ENCODE measurements at places on chromosomes 11 and 22.

DNA sequence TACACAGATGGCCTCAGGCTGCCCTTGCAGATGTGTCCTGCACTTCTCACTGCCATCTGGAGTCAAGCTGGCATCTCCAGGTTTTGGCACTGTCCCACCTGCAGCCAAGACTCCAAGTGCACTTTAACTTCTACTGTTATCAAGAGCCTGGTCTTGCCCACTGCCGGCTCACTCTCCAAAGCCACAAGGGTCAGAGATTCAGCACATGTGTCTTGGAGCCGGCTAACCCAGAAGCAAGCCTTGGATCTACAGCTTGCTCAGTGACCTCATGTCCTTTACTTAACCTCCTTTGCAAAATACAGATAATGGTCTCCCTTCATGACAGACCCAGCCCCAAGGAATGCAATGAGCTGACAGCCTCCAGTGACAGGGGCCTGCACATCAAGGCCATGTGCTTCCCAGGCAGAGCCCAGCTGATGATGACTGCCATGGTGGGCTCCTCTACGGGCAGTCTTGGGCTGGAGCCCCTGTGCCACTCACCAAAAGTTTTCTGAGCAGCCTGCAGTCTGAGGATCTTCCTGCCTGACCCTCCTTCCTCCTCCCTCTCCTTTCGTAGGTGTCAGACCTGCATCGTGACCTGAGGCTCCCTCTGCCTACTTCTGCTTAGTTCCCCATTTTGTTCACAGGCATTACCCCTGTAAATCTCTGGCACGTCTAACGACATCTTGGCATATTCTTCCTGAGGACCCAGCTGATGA, 9.0 kb downstream of the TP53AIP1 start:
- DNase-seq = no peak

- no peak for DNase-seq
Observed at GRCh38 chr11:77753230-77753629, 67.3 kb downstream of the RSF1 start.

- DNase-seq = no peak
Observed at GRCh38 chr11:102882389-102883024, 7.7 kb upstream of the MMP12 start.

DNA sequence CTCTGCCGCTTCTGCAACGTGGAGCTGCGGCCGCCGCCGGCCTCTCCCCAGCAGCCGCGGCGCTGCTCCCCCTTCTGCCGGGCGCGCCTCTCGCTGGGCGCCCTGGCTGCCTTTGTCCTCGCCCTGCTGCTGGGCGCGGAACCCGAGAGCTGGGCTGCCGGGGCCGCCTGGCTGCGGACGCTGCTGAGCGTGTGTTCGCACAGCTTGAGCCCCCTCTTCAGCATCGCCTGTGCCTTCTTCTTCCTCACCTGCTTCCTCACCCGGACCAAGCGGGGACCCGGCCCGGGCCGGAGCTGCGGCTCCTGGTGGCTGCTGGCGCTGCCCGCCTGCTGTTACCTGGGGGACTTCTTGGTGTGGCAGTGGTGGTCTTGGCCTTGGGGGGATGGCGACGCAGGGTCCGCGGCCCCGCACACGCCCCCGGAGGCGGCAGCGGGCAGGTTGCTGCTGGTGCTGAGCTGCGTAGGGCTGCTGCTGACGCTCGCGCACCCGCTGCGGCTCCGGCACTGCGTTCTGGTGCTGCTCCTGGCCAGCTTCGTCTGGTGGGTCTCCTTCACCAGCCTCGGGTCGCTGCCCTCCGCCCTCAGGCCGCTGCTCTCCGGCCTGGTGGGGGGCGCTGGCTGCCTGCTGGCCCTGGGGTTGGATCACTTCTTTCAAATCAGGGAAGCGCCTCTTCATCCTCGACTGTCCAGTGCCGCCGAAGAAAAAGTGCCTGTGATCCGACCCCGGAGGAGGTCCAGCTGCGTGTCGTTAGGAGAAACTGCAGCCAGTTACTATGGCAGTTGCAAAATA, 816 bp downstream of the PDE3B start:
- DNase-seq = peak; percentile 51

DNA sequence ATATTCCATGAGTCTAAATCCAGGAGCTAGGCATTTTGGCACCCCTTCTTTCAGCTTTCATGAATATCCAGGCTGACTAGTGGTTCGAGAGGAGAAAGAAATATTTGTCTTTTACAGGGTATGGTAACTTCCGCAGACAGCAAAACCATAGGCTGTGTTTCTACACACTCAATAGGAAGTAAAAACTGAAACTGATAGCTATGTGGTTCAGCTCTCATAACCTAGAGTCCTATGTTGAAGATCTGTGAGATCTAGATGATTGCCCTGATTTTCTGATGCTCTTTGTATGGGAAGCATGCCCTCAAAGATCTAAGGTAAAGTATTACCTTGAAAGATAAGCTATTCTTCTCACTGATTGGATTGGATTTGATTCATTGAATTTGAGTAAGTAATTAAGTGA, 118.3 kb downstream of the CD44 start:
- DNase-seq = no peak

DNA sequence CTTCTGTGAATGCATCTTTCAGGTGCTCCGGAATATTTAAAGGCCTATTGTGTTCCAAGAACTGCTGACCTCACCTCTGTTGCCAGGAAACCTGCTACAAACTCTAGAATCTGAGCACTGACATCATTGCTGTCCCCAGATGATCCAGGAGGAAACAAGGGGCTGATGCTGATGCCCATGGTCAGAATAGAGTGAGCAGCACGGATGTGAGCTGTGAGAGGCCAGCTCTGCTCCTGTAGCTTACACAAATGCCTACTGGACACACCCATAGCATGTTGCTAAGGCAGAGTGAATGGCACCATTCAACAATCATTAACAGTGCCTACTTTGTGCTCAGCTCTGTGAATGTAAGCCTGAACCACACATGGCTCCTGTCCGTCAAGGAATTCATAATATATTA, 276.7 kb upstream of the API5 start:
- DNase-seq = no peak

DNA sequence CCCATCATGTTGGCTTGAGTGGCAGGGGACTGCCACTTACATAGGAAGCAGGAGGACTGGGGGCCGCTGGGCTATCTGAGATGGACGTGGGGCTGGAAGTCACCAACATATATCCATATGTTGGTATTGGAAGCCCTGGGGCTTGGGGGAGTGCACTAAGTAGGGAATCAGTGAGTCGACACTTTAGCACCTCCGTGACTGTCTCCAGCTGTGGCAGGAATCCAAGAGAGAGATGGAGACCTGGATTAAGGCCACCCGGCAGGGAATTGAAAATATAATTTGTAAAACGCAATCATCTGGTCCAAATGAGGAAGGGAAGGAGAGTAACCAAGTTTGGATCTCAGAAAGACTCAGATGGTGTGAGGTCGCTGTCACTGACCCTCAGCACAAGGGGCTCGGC, 68.4 kb downstream of the ELFN2 start:
- no peak for DNase-seq

DNA sequence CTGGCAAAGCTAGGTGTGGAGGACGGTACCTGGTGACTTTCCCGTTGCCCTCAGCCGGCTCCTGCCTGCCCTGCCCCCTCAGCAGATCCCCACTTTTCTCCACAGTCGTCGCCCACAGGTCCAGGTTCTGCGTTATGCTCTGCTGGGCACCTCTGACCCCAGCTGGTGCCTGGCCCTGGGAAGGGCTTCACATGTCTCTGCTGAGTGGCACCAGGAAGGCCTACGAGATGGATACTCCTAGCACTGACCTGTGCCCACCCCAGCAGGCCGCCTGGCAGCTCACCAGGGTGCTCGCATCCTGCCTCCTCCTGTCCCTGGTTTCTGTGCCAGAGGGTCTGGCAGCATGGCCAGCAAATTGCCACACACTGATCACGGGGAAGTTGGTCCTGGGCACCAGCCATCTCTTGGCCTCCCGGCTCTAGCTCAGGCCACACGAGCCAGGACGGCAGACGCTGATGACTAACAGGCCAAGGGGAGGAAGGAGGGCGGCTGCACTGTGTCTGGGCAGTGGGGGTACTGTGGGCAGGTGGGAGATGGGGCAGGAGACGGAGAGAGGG, 13.8 kb downstream of the CARS1 start:
- peak; percentile 65 for DNase-seq

DNA sequence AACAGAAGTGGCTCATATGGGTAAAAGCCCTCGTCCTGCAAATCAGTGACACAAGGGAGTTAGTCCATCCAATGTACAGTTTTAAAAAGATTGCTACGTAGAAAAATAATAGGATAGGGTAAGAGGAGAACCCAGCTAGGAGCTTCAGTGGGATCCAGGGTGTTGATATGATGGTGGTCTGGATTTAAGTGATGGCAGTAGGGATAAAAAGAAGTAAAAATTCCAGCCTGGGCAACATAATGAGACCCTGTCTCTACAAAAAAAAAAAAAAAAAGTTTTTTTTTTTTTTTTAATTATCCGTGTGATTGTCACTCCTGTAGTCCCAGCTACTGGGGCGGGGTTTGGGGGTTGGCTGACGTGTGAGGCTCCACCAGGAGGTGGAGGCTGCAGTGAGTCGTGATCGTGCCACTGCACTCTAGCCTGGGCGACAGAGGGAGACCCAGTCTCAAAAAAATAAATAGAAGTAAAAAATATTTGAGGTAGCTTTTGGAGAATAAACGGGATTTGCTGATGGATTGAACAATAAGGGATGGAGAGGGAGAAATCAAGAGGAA, 7.0 kb upstream of the L3MBTL2 start:
- DNase-seq = peak; percentile 45

DNA sequence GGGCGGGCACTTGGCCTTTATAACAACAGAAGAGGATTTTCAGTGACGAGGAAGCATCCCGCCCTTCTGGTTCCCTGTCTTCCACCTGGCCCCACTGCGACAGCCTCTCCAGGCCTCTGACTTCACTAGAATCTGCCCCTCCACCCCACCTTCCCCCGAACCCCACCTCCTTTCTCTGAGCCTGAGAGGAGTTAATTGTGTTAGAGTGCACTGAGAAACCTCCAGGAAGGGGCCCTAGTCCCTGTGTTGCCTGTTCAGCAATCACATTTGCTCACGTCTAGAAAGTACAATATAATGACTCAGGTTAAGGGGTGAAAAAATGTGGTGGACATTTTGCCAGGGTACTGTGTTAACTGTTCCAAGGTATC, 38.8 kb downstream of the PTPRJ start:
- DNase-seq = no peak

DNA sequence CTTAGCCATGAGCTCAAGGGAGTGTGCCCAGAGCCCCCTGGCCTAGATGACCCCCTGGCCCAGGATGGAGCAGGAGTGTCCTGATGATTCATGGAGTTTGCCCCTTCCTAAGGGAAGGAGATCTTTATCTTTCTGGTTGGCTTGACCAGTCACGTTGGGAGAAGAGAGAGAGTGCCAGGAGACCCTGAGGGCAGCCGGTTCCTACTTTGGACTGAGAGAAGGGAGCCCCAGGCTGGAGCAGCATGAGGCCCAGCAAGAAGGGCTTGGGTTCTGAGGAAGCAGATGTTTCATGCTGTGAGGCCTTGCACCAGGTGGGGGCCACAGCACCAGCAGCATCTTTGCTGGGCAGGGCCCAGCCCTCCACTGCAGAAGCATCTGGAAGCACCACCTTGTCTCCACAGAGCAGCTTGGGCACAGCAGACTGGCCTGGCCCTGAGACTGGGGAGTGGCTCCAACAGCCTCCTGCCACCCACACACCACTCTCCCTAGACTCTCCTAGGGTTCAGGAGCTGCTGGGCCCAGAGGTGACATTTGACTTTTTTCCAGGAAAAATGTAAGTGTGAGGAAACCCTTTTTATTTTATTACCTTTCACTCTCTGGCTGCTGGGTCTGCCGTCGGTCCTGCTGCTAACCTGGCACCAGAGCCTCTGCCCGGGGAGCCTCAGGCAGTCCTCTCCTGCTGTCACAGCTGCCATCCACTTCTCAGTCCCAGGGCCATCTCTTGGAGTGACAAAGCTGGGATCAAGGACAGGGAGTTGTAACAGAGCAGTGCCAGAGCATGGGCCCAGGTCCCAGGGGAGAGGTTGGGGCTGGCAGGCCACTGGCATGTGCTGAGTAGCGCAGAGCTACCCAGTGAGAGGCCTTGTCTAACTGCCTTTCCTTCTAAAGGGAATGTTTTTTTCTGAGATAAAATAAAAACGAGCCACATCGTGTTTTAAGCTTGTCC, 14.3 kb downstream of the ADORA2A start:
- DNase-seq = no peak

- DNase-seq = no peak
Observed at GRCh38 chr11:95845167-95845566, 54.9 kb downstream of the CEP57 start.

- DNase-seq = no peak
Observed at GRCh38 chr22:22201930-22202343, 42.6 kb upstream of the VPREB1 start.

GRCh38 chr11:1520663-1521267, 34.2 kb upstream of the MOB2 start:
- no peak for DNase-seq

GRCh38 chr11:19917069-19917468, 204.4 kb downstream of the NAV2 start:
- no peak for DNase-seq

DNA sequence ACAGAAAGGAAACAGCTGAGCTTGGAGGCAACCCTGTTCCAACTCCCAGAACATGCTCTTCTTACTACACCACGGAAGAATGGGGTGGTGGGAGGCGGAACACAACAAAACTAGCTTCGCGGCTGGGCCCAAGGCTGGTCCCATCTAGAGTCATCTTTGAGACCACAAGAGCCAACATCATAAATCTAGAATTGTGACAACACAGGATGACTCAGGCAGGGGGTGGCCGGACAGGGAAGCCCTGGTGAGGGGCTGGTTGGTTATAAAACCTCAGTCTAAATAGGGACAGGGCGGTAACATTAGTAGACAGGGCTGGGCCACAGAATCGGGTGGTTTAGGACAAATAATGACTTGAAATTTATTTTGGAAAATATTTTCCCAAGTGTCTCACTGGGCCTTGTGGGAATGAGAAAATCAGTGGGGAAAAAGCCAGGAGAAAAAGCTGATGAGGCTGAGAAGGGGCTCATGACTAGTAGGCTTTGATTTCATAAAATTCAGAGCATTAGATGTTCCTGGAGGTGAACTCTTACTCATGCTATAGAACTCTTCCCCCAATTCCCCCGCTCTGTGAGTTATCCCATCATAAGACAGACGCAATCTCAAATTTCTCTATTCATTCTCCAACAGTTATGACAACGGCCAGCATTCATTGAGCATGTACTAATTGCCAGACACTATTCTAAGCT, 151.8 kb upstream of the TIMP3 start:
- DNase-seq = no peak

- no peak for DNase-seq
Observed at GRCh38 chr11:95058621-95059020, 8.1 kb upstream of the SRSF8 start.

DNA sequence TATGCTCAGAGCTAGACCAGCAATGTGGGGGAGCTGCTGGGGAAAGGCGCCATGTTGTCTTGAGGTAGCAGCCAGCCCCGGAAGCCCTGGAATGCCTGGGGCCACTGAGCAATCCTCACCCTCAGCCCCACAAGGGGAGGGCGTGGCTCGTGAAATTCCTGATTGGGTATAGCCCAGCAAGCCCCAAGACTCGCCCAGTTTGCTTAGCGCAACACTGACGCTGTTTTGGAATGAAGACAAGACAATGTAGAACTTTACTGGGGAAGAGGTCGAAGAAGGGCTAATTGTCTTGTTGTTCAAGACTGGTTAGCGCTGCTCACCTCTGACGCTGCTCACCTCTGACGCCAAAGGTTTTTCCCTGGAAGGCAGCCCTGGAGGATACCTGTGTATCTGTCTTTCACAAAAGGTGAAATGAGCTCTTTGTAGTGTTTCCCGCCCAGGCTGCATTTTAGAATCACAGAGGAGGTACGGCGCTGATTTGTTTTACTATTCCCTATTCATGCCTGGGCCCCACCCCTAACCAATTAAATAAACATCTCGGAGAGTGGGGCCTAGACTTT, 47.6 kb downstream of the ST3GAL4 start:
- DNase-seq = no peak

GRCh38 chr11:45982656-45983470, 60.4 kb downstream of the LARGE2 start:
- DNase-seq = peak; percentile 13

GRCh38 chr11:2741006-2741376, 41.2 kb upstream of the KCNQ1OT1 start:
- no peak for DNase-seq
